ENCODE measurements at places on chromosomes 2 and 18.

GRCh38 chr18:61869636-61870035 is 23.2 kb downstream of the RNF152 start:
- DNase-seq, result no peak

- no peak for DNase-seq
Measured at GRCh38 chr18:72973841-72974240, 106.1 kb upstream of the NETO1 start.

GRCh38 chr2:210112871-210113270 is 58.3 kb downstream of the KANSL1L start:
- no peak for DNase-seq

- no peak for DNase-seq
Measured at GRCh38 chr2:84247532-84247931, 211.5 kb downstream of the SUCLG1 start.

- DNase-seq, result no peak
Measured at GRCh38 chr2:181991171-181991885, 5.7 kb downstream of the PPP1R1C start.

DNA sequence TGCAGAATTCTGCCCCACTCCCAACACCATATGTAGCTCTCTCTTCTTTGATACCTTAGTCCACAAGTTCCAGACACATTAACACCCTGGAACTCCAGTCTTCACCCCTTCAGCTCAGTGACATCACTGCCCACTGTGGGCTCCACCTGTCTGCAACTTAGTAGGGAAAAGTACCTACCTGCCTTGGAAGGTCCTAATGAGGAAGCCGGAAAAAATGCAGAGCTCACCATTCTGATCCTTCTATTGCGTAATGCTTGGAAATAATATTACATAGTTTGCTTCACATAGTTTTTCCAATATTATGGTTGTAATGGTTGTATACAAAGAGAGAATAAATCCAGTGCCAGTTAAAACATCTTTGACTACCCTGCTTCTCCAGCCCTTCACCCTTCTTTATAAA is 738.4 kb downstream of the RNF144A start:
- no peak for DNase-seq

DNA sequence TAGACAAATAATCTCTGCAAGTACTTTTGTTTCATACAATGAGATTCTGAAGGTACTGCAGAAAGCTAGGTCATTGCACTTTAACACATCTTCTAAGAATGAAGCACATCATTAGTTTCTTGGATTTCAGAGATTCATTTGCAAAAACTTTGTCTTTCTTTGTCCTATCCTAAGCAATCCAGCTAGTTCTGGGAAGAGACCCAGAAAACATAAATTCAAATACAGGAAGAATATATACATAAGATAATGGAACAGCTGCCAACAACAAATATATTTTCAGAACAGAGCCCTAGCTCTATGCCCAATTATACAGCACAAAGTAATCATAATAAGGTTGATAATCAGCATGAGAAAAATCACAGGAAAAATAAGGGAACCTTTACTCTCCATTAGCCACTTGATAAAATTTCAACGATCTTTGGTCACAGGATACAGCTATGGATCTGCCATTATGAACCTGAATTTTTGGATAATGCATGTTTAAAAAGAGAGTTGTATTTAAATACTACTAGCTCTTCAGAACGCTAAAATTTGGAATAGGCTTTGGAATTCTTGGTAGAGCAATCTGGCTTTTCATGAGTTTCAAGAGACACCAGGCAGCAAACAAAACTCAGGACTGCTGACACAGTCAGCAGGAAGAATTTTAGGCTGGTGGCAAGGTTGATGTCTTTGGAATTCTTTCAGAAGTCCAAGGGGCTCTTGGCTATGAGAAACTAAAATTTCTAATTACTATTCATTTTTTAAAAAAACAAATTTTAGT is 250.4 kb upstream of the SMIM21 start:
- no peak for DNase-seq
